ENCODE measurements at places on chromosomes 13 and 19. TPM values are rescaled to one million over a fixed set of nuclear protein-coding genes. Genes with fewer than 3 reads are reported as not detected.
A peak's percentile ranks its signal among the peaks of the same experiment; 100 is the strongest.

ZNF776 gene
- 8.1 TPM for total RNA-seq

ZNF837 gene
- total RNA-seq = 3.4 TPM

KANK3 gene
- 0.09 TPM for total RNA-seq

ZNF99 gene
- not detected for total RNA-seq

DZIP1 gene
- total RNA-seq = 20.1 TPM

MCEMP1 gene
- total RNA-seq = not detected

ATP1A3 gene
- not detected for total RNA-seq

FSTL3 gene
- total RNA-seq = 148 TPM

ZNF441 gene
- total RNA-seq = 7.3 TPM

DNA sequence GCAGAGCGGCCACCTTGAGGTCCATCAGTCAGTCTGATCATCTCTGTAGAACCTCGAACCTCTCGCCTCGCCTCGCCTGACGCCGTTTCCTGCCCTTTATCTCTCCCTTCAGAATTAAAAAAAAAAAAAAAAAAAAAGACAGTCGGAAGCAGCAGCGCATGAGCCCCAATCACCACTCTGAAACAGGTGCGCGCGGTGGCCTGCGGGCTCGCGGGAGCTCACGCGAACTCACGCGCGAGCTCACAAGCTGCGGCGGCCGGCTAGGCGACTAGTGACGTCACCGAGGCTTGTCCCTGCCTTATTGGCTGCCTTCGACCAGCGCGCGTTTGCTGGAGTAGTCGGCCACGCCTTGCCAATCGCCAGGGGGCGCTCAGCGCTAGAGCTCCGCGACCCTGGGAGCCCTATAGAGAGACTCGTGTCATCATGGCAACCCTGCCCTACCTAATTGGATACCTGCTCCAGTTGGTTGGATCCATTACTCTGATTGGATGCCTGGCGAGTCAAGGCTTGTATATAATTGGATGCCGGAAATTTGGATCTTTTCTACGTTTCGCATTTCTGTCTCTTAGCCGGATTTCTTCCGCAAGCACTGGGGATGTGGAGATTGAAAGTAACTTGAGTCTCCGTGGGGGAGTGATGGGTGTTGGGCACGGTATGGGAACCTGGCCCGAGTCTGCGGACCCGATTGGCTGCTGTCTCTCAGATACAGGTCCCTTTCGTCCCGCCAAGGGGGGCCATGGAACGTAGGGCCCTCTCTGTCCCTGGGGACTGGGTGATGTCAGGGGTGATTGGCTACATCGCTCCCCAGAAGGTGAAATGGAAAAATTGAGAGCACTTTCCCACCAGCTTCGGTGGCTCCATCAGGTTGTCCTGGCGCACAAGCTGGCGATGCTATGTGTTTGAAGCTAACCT lies 31.6 kb downstream of the SYT3 start:
- peak; percentile 33 for DNase-seq

DNA sequence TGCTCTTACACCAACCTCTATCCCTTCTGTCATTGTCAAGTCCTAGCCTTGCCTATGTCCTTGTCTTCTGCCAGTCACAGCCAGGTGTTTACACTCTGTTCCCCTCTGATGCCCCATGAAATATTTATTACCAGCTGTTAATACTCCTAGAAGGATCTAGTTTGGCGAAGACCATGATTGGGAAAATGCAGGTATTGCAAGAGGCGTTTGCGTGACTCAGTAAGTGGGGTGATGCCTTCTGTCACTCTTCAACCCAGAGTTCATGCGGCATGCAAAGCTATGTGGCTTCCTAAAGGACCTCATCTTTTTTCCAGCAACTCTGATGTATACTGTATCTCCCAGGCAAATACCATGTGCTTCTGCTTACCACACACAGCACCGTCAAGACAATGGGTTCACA lies 81.8 kb upstream of the GJB6 start:
- DNase-seq = no peak

- DNase-seq = peak; percentile 38
These were observed 36.4 kb upstream of the IGFL1 start for GRCh38 chr19:46192992-46193650.

- no peak for DNase-seq
These were observed 106.5 kb downstream of the ATP11A start for GRCh38 chr13:112796190-112796915.

- no peak for DNase-seq
These were observed 14.9 kb upstream of the SLITRK5 start for GRCh38 chr13:87656306-87656705.

DNA sequence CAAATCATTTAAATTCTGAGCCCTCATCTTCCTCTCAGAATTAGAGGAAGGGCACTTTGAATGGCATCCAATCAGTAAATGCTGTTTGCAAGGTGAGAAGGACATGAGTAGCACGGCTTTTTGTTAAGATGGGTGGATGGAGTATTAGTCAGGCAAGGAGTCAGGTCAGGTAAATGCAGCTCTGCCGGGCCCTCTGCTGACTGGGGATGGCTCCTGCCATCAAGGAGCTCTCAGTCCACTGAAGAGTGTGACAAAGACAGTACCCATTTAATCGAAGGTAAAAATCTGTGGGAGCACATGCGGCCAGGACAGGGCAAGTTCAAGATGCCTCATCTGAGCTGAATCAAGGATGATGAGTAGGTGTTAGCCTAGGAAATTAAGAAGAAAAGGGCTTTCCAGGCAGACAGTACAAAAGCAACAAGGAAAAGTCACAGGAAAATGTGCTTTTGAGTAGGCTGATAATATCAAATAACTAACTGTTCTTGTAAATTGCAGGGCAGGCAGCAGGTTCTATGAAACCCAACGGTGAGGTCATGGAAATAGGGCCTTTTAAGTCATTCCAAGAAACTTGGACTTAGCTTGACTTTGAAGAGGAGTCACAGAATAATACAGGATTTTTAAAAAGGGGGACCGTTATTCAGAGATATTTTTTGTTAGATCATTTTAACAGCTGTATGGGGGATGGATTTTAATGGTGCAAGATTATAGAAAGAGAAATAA lies 670.5 kb upstream of the ARGLU1 start:
- no peak for DNase-seq

DNA sequence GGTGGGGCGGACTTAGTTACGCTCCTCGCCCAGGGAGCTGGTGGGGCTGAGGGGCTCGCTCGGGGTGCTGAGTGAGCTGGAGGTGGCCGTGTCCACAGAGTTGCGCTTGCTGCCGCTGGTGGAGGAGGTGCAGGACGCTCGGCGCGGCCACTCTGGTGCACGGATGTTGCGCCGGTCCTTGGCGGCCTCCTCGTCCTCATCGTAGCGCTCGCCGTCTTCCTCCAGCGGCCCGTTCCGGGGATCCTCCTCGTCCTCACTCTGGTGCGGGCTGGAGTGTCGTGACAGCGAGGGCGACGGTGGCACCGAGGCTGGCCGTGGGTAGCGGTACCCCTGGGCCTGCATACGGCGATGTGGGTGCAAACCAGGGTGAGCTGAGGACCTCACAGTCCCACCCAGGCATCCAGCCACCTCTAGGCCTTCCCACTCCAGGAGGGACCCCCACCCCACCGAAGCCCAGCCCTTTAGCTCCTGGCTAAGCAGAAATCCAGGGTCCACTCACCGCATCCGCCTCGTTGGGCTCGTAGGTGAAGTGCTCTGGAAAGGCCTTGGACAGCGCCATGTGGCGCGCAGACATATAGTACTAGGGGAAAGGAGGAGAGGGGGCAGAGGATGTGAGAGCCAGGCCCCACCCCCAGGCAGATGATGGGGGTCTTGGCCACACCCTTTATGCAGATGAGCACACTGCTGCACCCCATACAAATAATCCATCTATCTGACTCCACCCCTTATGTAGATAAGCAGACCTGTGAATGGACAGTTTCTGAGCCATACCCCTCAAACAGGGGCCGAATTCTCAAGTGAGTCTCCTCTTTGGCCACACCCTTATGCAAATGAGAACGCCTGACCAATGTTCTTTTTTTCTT lies 4.4 kb downstream of the FTL start:
- peak; percentile 51 for DNase-seq

DNA sequence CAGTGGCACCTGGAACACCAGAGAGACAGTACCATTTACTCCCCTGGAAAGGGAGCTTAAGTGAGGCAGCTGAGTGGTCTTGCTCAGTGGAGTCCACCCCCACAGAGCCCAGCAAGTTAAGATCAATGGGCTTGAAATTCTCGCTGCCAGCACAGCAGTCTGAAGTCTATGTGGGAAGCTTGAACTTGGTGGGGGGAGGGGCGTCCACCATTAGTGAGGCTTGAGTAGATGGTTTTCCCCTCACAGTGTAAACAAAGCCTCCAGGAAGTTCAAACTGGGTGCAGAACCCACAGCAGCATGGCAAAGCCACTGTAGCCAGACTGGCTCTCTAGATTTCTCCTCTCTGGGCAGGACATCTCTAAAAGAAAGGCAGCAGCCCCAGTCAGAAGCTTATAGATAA lies 30.3 kb upstream of the CEACAM4 start:
- no peak for DNase-seq

DNA sequence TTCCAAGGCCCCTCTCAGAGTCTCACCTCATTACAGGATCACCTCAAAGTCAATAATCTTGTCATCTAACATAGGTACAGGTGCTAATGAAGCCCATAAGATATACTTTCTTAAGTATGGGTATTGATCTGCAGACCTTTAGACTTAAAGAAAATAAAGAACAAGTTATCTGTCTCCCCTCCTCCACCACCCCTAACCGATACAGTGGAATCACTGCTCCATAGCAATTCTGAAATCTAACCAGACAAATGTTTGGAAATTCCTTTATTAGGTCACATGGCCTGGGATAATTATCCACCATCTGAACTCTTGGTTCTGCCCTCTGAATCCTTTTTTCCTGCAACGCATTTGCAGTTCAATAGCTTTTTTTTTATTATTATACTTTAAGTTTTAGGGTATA lies 4.5 kb upstream of the ZNF470 start:
- no peak for DNase-seq

DNA sequence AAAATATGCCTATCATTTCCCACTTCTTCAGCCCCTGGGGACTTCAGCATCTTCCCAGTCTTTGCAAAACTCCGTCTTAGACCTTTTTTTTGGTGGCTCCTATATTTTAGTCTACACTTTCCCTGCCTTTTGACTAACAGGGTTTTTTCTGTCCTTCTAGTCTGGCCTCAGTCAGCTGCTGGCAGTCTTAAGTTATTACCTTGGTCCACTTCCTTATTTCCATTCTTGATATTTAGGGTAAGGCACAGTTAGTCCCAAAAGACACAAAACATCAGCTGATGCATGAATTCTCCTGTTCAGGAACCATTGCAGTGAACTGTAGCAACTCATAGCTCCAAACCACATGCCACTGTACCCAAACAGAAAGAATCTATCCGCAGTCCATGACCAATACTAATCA lies 234.6 kb upstream of the RFC3 start:
- no peak for DNase-seq

GRCh38 chr19:14139944-14140343 lies 3.6 kb upstream of the ASF1B start:
- no peak for DNase-seq

DNA sequence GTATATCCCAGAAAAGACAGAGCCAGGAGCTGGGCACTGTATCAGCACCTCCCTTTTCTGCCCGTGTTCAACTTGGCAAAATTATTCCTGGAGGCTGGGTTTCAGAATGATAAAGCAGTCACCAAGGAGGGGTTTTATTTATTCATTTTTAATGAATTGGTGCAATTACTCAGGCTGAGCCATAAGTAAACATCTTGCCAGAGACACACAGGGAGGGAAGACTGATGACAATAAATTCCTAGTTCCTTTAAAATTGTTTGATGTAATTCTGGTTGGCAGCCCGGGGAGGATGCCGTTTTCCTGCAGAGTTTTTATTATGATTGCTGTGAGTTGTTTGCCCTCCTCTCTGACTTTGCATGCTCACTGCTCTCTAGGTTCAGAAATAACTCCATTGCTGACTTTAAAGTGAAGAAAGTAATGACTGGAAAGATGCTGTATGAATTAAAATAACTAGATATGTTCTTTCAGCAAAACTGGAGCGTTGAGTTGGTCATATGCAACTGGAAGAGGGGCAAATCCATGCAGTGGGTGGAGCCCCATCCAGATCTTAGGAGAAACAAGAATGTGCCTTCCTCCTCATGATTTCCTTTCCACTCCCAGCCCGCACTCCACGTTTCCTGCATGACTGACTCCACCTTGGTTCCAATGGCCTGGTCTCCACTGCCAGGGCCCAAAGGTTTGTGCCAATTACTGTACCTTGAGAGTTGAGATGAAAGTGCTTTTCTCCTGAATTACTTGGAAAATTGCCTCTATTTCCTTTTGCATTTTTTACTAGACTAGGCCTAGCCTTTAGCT lies 182.1 kb downstream of the RFC3 start:
- peak; percentile 17 for DNase-seq

- DNase-seq = no peak
These were observed 873.7 kb downstream of the SLITRK5 start for GRCh38 chr13:88544836-88545235.

DNA sequence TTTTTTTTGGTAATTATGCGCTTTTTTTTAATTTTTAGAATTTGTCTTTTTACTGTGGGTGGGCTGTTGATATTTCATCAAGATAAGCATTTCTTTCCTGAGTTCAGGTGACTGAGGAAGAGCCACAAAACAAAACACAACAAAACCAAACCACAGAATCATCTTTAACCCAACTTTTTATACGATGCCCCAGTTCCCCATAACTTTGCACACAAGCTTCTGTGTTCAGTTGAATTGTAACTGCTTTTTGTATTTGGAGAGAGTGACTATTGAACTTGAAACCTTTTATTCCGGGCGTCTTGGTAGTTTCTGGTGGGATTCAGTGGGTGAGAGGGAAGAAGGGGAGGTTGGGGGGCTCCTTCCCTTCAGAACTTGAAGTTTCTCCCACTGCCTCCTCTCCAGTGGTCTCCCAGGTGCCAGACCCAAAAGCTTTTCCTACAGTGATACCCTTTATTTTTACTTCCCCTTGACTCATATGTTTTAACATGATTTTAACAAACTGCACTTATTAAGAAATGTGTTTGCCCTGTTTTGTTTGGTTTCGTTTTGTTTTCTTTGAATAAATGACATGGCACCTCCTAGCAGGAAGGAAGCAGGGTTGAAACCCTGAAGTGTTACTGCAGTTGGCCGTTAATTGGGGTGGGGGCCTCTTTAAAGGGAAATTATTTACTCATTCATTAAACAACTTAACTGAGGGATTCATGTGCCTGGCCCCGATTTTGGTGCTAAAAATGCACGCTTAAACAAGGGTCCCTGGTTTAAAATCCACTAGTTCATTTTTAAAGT lies 2.7 kb upstream of the CCDC97 start:
- DNase-seq = no peak

GRCh38 chr13:29509999-29510589 lies 85.4 kb downstream of the SLC7A1 start:
- DNase-seq = peak; percentile 29

Data from fibroblast of the aortic adventitia (primary cell).